Omental fat pad (tissue), 4 donors: ENCODE measurements at places on chromosomes 12 and 14.

DNA sequence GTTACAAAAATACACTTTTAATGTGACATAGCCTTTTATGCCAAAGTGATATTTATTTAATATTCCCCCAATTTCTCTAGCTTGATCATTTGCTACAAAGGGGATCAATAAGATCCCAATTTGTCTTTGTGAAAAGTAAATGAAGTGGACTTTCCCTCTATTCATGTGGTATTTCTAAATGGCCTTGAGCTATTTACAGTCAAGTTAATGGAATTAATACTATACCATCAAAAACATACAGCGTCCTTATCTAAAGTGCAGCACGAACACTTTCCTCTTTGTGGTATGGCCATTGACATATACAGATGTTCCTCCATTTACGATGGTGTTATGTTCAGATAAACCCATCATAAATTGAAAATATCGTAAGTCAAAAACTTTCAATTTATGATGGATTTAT, 23.2 kb downstream of the CFL2 start:
- DNase-seq, result no peak

GRCh38 chr12:109915171-109916040, 15.3 kb downstream of the TCHP start:
- DNase-seq, result no peak

DNA sequence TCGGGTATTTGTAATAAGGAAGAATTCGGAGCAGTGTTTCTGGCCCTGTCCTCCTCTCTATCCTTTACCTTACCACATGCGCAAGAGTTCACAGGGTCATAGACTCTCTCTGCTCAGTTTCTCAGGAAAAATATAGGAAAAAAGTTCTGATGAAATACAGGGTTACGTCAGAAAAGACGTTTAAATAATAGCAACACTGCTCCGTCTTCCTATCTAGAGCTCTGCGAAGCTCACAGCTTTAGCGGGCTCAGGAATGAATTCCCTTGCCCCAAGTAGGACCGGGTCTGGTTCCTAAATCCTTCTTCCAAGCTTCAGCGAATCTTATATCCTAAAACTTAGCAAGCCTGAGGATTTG, 365 bp downstream of the CCDC59 start:
- no peak for DNase-seq

DNA sequence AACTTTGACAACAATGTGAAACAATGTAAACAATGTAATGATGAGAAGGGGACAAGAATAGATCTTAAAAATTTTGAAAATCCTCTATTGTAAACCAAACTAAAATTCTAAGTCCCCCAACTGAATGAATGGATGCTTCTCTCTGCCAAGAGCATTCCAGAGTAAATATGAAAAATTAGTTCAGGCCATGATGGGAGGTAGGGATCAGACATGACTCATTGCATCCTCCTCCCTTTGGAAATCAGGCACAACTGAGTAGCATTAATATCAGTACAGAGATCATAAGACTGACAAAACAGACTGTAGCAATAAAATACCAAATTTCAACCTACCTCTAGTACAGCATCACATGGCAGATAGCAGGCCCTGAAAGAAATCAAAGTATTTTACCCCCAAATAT, 559.9 kb downstream of the C12orf50 start:
- no peak for DNase-seq

DNA sequence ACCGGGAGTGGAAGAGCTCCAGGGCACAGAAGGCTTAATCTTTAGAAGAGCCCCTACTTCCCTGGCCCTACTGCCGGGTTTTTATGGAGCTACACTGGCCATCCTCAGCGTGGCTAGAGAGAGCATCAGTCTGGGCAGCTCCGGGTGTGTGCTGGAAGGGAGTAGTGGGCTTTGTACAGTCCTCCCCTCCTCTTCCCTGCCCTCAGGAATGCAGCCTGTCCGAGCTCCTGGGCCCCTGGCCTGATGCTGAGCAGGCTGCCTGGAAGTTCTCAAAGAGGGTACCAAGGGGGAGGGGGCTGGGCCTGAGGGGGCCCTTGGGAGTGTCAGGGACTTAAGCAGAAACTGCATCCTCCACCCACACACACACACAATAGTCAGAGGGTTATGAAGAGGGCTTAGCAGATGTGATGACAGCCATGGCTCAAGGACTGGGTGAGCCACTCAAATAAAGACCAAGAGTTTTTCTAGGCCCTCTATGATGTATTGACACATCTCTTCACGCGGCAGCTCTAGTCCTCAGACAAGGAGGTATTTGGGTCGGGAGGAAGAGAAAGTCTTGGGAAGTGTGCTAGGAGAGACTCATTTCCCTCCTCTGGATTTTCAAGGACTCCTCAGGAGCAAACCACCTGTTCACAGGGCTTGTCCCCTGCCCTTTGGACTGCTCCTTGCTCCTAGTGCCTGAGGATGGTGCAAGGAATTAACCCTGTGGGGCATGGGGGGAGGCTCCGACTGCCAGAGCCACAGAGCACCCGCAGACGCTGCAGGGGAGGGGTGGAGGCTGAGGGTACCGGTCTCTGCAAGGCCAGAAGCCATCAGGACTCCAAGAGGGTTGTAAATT, 16.5 kb upstream of the FIGNL2 start:
- no peak for DNase-seq

- DNase-seq, result no peak
Observed at GRCh38 chr14:37081218-37081617, 91.2 kb downstream of the SLC25A21 start.

GRCh38 chr12:25394025-25394424, 143.3 kb upstream of the KRAS start:
- DNase-seq, result no peak

DNA sequence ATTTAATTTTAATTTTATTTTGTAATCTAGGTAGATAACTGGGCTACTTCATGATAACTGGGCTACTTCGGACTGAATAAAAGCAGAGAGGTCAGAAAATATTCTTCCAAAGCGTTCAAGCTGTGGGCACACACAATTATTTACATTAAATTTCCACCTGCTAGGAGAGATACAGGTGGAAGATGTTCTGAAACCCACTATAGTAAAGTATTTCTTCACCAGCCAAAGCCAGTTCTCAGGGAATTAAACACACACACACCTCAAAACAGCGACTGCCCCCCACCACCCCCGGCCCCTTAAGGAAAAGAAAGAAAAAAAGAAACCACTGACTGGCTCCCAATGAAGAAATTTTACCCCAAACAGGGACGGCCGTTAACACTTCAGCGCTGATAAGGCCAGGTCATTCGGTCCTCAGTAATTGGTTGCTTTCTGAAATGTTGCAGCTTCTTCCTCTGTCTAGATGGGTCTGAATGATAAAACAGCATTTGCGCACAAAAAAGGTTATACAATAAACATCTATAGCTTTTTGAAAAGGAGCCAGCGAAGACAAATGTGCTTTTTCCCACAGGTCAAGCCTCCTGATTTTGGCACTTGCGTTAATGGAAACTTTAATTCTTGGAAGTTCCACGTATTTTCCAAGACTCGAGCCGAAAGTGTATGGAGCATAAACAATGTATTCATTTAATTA, 771 bp upstream of the KCNJ8 start:
- DNase-seq, result no peak

DNA sequence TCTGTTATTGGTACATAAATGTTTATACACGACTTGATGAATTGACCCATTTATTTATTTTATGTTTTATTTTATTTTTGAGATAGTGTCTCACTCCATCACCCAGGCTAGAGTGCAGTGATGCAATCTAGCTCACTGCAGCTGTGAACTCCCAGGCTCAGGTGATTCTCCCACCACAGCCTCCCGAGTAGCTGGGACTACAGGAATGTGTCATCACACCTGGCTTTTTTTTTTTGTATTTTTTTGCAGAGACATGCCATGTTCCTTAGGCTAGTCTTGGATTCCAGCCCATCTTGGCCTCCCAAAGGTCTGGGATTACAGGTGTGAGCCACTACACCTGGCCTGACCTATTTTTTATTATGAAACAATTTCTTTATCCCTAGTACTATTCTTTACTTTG, 355.0 kb upstream of the PRICKLE1 start:
- DNase-seq, result no peak

- no peak for DNase-seq
Observed at GRCh38 chr14:39055786-39056474, 47.1 kb downstream of the SEC23A start.

DNA sequence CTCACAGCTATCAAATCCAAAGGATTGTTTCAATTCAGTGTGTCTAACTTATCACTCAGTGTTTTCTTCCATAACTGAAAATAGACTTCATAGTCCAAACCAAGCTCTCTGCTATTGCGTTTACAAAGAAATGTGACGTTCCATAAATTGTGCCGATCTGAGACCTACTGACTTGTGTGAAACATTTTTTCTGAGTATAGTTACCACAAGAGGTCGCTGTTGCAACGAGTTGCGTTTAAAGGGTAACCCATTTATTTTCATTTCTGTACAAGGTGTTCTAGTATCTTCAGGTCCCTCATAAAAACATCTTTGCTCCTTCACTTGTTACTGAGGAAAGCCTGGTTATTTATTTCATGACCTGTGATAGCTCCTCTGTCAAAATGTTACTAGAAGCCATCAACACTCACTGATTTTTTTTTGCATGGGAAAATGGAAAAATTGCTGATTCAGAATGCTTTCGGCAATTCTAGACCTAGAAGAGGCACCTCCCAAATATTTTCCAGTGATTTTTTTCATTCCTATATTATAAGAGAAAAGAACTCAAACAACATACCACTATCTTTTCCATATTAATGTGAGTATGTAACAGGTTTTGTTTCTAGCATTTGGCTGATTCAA, 60.9 kb upstream of the OR4E1 start:
- no peak for DNase-seq

GRCh38 chr12:41419131-41419893, 231.2 kb downstream of the PDZRN4 start:
- DNase-seq, result no peak
